Stimulated activated CD8-positive, alpha-beta memory T cell treated with anti-CD3 and anti-CD28 coated beads, Interleukin-15, amount 100 ng/mL, for 24 hours (primary cell): ENCODE measurements at places on chromosomes 2 and 18.

DNA sequence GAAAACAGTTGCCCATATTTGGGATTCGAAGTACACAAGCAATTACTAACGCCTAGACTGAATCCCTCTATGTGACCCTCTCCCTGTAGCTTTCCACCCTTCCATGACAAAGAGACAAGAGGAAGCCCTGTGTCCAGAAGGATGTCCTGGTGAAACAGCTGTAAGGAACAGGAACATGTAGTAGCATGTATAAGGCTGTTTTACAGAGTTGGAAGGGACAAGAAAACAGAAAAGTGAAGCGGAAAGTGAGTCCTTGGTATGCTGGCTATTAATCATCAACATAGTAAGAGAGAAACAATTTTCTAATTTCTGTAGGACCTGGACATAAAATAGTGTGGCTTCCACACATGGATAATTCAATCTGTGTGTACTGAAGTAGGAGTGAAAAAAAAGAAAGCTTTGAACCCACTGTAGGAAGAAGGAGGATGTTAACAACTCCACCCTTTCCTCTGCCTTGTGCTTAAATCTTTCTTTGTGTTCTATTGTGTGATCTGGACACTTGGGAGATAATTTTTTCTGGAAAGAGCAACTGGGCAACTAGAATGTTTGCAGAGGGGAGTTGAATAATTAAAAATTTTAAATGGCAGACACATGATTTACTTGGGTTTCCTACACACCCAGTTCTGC, 162.3 kb upstream of the ZSWIM2 start:
- DNase-seq: no peak

- DNase-seq: no peak
Observed at GRCh38 chr2:234203135-234203984, 152.9 kb downstream of the SPP2 start.

GRCh38 chr18:63255435-63255834, 64.1 kb downstream of the BCL2 start:
- DNase-seq: no peak

DNA sequence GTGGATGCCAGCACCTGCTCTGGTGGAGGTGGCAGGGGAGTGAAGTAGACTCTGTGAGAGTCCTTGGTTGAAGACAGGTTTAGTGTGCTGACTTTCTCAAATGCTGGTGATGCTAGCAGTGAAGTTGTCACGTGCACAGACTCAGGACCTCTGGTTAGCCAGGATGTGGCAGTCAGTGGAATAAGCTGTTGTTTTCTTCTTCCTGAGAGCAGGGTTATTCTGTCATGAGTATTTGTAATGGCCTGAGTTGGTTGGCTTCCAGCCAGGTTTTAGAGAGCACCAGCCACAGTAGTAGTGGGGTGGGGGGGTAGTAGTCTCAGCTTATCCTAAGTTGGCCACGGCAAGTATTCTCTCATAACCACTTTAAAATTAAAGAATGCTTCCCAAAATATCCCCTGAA, 238.5 kb upstream of the FBXO11 start:
- no peak for DNase-seq

DNA sequence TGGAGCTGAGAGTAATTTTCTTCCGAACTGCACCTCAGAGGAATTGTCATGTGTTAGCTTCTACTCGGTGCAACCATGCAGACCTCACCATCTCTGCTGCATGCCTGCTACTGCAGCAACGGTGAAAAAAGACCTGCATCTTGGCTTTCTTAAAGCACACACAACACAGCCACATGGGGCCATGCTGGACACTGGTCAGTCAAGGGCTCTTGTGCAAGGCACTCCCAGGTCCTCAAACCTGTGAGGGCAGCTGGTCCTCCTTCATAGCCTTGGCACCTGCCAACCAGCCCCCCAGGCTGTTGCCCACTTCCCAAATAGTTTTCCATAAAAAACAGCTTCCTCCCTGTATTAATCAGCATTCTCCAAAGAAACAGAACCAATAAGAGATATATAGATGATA, 113.5 kb upstream of the TEX51 start:
- no peak for DNase-seq

- DNase-seq: no peak
Observed at GRCh38 chr2:224780106-224780505, 63.9 kb upstream of the CCDC195 start.
